Fibroblast of skin of left quadriceps (primary cell): ENCODE measurements at places on chromosomes 1 and 21.

- DNase-seq, result no peak
Observed at GRCh38 chr21:42580076-42580792, 66.6 kb downstream of the SLC37A1 start.

GRCh38 chr1:158274797-158275196 is 14.9 kb upstream of the CD1C start:
- DNase-seq, result no peak

DNA sequence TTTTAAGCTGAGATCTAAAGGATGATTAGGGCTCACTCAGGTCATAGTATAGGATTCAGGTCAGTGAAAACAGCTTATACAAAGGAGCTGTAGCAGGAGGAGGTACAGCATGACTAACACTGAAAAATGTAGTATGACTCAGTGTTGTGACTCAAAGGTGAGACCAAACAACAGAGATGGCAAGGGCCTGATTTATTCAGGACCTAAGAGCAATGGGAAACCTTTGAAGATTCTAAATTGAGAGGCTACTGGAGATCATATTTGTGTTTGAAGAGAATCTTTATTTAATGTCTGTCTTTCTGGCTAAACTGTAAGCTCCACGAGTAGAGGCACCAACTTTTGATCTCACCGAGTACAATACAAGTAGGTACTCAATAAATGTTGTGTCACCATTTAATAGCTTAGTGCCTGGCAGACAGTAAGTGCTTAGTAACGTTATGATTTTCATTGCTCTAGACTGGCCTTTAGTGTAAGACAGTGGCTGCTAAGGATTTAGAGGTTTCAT is 43.5 kb downstream of the PRKAA2 start:
- DNase-seq, result peak; percentile 18

DNA sequence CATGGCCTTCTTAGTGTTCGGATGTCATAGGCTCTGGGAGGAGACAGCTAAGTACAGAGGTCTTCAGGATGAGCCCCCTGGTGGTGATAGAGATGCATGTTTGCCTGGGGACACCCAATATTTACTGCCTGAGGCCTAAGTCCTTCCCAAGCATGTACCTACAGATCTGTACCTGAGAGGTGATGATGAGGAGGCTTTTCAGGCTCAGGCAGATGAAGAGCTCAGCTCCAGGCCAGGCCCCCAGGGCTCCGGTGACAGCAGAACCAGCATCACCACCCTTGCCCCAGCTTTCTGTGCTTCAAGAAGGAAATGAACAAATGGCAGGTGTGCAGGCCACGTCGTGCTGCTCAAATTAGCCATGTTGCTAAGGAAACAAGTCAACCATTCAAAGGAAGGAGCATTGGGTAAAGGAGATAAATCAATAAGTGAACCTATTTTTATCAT is 21.1 kb downstream of the CACNA1E start:
- no peak for DNase-seq

DNA sequence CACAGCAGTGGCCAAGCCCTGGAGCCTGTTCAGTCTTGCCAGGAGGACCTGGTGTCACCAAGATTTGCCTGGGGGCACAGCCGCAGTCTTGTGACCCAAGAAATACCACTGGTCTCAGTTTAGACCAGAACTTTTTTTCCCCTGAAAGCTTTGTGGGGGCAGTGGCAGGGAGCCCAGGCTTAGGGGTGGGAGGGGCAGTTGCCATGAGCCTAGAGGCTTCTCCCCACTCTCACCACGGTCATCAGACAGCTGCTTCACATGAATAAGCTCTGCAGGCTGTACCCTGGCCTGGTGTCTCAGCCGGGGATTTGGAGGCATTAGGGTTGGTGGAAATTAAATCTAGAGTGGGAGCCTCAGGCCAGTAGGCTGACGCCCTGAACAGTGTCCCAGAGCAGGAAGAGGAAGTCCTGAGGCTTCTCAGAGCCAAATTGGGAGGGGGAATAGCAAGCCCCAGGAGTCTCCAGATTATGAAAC is 73.7 kb downstream of the SLC16A1 start:
- DNase-seq, result no peak

DNA sequence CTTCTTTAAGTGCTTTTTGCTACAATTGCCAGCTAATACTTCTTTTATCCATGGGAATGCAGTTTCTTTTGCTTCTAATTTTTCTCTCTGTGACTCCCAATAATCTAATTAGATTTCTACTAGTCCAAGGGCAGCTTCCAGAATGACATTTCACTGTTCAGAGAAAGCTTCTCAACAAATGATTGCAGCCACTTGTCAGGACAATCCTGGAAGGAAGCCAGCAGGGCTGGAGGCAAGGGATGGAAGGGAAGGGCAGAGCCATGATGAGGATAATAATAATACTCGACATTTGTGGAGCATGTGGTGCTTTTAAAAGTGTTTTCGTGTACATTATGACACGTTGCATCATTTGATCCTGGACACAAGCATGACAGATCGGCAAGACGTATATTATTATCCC is 19.4 kb downstream of the F11R start:
- no peak for DNase-seq

GRCh38 chr1:159089184-159089791 is 12.7 kb upstream of the AIM2 start:
- DNase-seq, result no peak

- no peak for DNase-seq
Observed at GRCh38 chr1:46190539-46190938, 7.7 kb downstream of the POMGNT1 start.

- no peak for DNase-seq
Observed at GRCh38 chr1:160565564-160565963, 13.7 kb downstream of the CD84 start.

GRCh38 chr1:228150120-228150460 is 360 bp downstream of the GJC2 start:
- no peak for DNase-seq

DNA sequence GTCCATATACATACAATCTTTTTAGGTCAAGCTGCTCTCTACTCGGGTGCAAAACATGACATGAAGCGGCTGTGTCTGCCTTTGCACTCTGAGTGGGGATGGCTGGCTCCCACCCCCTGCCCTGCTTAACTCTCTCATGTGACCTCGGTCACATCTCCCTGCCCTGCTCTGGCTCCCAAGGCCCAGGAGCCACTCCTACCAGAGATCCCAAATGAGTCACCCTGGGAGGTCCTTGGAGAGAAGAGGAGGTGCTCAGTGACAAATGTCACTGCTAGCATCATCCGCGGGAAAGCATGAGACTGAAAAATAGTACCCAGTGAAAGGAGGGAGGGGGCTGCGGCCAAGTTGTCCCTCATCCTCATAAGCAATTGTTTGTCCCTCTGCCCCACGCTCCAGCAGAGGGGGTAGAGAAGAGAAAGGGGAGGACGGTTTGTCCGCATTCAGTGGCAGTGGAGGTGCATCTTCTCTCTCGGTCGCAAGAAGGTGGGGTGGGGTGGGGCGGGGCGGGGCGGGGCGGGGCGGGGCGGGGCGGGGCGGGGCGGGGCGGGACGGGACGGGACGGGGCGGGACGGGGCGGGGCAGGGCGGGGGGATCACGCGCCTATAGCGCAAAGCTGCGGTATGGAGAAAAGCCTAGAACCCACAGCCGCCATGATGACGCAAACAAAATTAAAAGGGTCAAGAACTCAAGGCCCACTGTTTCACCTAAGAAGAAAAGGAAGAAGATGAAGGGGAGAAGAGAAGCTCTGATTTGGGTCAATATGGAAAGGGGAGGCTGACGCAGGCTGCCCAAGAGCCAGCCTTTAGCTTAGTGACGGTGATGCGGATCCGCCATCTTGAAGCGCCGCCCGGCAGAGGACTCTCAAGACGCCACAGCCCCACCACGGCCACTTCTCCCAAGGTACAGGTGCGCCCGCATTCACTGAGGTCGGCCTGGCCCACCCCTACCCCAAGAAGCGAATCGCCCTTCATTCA is 66.2 kb downstream of the CD46 start:
- no peak for DNase-seq

GRCh38 chr1:23792151-23792945 is 1.4 kb downstream of the LYPLA2 start:
- DNase-seq, result no peak

- no peak for DNase-seq
Observed at GRCh38 chr21:38649120-38649519, 150.8 kb upstream of the ERG start.

- no peak for DNase-seq
Observed at GRCh38 chr1:162236201-162236600, 140.5 kb downstream of the SPATA46 start.

GRCh38 chr1:45635211-45635610 is 11.4 kb upstream of the CCDC17 start:
- DNase-seq, result no peak

DNA sequence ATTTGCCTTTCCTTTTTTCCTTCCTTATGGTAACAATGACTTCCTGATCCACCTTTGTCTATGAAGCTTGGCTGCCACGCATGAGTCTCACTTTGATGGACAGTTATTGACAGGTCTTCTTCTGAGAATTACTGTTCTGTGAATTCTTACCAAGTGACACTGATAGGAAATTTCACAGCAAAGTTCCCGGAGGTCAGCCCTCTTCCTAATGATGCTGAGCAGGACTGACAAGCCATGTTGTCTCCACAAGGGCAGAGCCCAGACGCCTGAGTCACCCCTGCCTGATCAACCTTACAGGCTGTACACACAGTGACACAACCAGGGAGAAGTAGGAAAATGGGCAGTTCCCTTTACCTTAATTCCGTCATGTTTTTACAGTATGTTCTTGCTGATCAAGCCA is 44.2 kb downstream of the ZC3H11B start:
- DNase-seq, result no peak

DNA sequence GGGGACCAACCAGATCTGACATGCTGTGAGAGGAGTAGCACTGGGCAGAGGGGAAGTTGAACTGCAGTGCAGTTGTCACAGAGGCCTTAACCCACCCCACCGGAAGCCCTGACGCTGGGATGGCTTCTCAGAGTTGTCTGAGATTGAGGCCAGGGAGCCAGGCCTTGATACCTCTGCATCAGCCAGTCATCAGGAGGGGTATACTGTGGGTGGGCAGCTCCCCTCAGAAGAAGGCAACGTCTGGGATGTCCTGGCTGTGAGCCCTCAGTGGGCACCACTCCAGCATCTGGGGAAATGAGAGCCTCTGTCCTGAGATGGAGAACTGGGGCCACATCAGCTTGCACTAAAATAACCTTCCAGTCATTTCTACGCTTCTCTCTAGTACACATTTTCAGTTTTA is 47.9 kb upstream of the BCAR3 start:
- DNase-seq, result no peak

DNA sequence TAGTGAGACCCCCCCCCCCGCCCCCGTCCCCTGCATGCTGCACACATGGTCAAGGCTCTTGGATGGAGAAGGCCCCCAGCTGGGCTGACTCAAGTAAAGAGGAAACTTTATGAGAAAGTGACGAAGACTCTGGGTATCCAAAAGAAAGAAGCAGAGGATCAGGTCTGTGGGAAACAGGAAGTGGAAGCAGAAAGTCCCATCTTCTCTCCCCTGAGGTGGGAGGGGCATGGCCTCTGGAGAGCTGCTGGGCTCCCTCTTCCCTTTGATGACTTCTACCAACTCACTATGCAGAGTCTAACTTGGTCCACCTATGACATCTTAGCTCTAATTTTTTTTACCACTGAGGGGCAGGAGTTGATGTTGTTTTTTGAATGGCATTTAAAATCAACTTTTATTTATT is 42.7 kb upstream of the LIN9 start:
- DNase-seq, result no peak

- DNase-seq, result peak; percentile 90
Observed at GRCh38 chr1:64223329-64224151, 20.1 kb downstream of the UBE2U start.

DNA sequence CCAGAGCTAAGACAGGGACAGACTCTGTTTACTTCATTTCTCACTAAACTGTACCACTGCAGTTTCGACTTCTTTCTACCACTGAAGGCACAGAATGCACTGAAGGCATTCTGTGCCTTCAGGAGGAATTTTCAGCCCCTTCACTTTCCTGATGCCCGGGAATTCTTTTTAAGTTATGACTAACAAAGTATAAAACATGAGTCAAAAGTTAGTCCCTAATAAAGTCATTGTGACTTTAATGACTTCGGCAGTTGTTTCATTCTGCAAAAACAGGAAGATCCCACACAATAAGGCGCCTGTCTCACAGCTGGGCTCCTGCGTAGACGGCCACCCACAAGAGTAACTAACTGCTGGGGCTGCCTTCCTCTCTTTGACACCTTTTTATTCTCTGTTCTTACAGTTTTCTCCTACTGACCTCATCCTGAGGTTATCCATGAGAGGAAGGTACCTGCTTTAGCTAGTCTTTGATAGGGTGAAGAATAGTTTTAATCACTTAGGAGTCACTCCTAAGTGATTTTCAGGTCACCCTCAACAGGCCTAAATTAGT is 183.9 kb upstream of the SGIP1 start:
- no peak for DNase-seq

- no peak for DNase-seq
Observed at GRCh38 chr1:6668503-6668902, 33.1 kb downstream of the DNAJC11 start.

- no peak for DNase-seq
Observed at GRCh38 chr1:38084700-38085099, 38.1 kb upstream of the POU3F1 start.

DNA sequence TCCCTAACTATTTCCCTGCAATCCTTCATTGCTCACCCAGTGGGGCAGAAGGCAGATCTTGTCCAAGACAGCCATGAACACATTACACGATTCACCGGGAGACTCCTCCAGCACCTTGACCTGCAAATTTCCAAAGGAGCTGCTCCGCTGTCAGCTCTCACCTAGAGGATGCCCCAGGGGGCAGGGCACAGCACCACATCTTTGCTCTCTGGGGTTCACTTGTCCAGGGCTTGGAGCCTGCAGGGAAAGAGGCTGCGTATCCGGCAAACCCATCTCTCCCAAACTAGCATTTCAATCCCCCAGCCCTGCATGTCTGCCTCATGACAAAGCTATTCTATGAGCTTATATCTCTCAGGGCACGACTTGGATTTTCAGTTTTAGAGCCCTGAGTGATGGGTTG is 35.1 kb upstream of the OLIG2 start:
- DNase-seq, result no peak
